ENCODE measurements at places on chromosomes 1 and 21.
A peak's percentile ranks its signal among the peaks of the same experiment; 100 is the strongest.

DNA sequence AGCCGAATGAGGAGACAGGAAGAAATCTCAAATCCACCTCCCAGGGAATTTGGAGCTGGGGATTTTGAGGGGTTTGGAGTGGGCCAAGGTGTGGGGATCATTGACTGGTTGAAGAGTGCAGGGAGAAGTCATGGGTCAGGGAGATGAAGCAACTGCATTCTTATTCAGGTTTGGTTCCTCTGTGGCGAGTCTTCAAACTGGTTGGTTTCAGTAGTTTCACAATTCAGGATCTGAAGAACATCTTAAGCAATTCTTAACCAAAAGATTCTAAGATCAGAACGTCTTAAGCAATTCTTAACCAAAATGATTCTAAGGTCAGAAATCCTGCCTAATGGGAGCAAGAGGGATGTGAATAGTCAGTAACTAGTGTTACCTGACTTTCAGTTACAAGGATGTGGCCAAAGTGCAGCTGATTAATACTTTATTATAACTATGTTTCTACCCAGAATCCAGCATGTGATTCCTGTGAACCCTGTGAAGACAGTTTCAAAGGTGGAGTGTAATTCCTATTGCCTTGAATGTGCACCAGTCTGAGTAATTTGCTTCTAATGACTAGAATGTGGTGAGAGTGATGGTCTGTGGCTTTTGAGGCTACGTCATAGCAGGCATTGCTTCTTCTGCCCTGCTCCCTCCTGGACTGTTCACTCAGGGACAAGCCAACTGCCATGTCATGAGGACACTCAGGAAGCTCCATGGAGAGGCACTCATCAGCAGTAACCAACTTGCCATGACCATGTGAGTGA, 61.2 kb downstream of the OLFML3 start:
- no peak for DNase-seq

DNA sequence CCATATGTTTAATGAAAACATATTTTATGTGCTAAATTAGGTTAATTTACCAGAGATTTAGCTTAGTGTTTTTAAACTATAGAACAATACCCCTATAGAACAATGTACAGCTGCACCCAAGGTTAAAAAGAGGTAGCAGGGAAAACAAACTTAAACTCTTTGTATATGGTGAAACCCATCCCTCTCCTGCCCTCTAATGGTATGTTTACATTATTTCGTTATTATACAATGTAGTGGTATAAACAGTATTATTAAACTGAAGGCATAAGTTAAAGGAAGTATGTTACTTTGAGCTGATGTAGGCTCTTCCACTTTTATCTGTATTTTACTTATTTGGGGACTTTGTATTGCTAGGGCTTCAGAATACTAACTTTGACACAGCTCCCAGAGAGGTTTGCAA, 16.7 kb upstream of the ZYG11A start:
- no peak for DNase-seq

DNA sequence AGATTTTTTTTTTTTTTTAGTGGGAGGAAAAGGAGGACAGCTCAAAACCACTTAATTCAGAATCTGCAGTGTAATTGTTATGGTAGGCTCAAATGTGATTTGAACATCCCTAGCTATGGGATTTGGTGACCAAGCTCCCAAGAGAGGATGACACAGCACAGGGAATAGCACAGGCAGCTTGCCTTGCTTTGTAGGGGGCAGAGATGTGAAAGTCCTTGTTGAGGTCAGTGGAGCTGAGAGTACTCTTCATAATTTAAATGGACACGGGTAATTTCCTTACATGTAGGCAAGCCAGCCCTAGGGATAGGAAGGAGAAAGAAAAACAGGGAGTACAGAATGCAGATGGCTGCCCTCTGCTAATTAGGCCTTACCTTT, 3.2 kb upstream of the UCK2 start:
- DNase-seq, result no peak

- DNase-seq, result no peak
Observed at GRCh38 chr1:71834601-71835441, 447.5 kb downstream of the NEGR1 start.

GRCh38 chr1:101221945-101222429, 14.8 kb upstream of the S1PR1 start:
- DNase-seq, result no peak

- DNase-seq, result no peak
Observed at GRCh38 chr1:119873135-119874015, 22.9 kb downstream of the ADAM30 start.

DNA sequence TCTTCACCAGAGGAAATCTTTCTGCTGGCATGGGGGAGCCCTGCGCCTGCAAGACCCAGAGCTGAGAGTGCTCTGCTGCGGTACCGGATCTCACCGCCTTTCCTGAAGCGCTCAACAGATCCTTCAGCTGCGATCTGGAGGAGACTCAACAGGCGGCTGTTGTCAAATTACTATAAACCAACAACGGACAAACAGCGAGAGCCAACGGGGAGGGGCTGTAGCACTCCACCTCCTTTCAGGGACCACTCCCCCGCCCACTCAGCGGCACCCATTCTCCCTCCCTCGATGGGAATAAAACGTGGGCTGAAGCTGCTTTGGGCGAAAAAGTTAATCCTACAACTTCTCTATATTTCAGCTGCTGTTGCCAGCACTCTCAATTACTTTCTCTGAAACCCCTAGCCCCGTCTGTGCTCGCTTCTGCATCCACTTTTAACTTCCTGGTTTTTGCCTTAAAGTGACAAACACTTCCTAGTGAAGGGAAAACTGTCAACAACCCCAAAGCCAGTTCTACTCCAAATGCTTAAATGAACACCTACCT, at the start of gene FMO5:
Gene FMO5 (minus strand): TSS at position 147 of the 538 bp plus-strand sequence. CDS start 310 bp downstream, outside the sequence.
- peak; percentile 17 for DNase-seq

- no peak for DNase-seq
Observed at GRCh38 chr1:54069791-54070170, 16.4 kb downstream of the TCEANC2 start.

- DNase-seq, result no peak
Observed at GRCh38 chr1:48790397-48790796, 13.7 kb upstream of the BEND5 start.

DNA sequence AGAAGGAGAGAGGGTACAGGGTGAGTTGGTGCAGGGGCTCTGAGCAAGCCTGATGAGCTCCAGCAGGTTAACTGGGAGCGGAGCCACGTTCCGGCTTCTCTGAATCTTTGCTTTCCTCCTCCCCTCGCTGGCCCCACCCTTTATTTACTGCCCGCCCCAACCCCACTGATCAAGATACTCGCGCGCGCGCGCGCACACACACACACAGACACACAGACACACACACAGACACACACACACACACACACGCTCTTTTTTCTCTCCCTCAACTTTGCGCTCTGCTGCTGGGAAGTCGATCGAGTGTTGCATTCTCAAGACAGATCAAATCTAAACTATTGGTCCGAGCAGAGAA, at the start of gene GRIK1:
Gene GRIK1 (minus strand): TSS at position 73 of the 352 bp plus-strand sequence.
- DNase-seq, result no peak

DNA sequence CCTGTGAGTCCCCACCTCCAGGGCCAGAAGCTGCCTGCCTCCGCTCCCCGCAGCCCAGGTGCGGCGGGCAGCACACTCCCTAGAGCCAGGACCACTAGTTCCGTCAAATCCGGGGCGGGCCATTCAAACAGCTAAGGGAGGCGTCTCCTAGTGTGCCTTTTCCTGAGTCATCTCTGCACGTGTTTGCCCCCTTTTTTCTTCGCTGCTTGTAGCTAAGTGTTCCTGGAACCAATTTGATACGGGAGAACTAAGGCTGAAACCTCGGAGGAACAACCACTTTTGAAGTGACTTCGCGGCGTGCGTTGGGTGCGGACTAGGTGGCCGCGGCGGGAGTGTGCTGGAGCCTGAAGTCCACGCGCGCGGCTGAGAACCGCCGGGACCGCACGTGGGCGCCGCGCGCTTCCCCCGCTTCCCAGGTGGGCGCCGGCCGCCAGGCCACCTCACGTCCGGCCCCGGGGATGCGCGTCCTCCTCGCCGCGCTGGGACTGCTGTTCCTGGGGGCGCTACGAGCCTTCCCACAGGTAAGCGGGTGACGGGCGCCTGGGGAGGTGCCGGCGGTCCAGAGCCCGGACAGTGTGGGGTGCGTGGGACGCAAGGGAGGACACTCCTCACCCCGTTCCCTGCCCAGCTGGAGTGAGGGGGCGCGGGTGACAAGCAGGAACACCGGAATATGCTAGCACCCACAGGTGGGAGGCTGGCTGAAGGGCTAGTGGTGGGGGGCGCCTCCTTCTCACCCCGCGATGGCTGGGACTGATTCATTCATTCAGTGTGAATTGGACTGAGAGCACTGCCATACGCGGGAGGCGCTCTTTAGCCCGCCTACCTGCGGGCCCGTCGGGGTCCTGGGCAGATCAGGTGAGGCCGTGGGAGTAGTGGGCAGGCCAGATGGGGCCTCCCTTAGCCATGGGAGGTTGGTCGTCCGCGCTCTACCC, at the start of gene TNFRSF8:
Gene TNFRSF8 (plus strand): TSS at position 163 of the 932 bp plus-strand sequence. CDS start 296 bp downstream, at position 459.
- DNase-seq, result no peak

DNA sequence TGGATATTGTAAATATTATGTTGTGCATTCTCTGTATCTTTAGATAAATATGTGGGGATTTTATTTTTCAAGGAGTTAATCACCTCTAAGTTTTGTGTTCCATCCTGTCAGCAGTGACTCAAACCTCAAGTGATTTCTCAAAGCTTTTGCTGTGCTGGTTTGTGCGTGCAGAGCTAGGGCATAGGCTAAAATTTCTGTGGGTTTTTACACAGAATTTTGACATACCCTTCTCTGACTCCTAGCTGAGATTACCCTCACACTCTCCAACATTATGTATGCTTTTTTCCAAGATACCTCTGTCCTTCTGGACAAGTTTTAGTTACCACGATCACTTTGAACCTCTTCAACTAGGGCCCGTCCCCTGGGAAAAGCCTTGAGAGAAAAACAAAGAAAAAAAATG, 384.9 kb downstream of the NCAM2 start:
- no peak for DNase-seq

GRCh38 chr1:200771625-200772555, 33.2 kb downstream of the CAMSAP2 start:
- DNase-seq, result no peak

Data from stimulated activated CD8-positive, alpha-beta memory T cell treated with anti-CD3 and anti-CD28 coated beads, Interleukin-15, amount 100 ng/mL, for 4 hours (primary cell).